ENCODE measurements at places on chromosomes 11 and 22. TPM values are rescaled to one million over a fixed set of nuclear protein-coding genes. Genes with fewer than 3 reads are reported as not detected.

Gene UBQLN3
- not detected for polyA plus RNA-seq

Gene NLRP14
- polyA plus RNA-seq: 0.63 TPM

Gene CTSF
- 93.0 TPM for polyA plus RNA-seq

Gene FADS3
- polyA plus RNA-seq: 16.5 TPM

Gene PAX6
- 0.19 TPM for polyA plus RNA-seq

Gene BTG4
- polyA plus RNA-seq: not detected

Gene SAA2
- polyA plus RNA-seq: not detected

Gene OR52N4
- not detected for polyA plus RNA-seq

Gene TEX54
- polyA plus RNA-seq: 0.63 TPM

Gene C22orf23
- polyA plus RNA-seq: 6.5 TPM

Gene GALNT18
- polyA plus RNA-seq: 22.3 TPM

Gene C22orf42
- polyA plus RNA-seq: not detected

Gene BTBD18
- polyA plus RNA-seq: 0.11 TPM

Gene CNTN5
- polyA plus RNA-seq: 21.2 TPM

Gene RIN1
- polyA plus RNA-seq: 1.7 TPM

Gene LARGE1
- 27.7 TPM for polyA plus RNA-seq

Gene C11orf16
- polyA plus RNA-seq: 0.25 TPM

Gene C11orf91
- not detected for polyA plus RNA-seq

Gene MGAT3
- 22.4 TPM for polyA plus RNA-seq

Gene ATXN10
- polyA plus RNA-seq: 250 TPM

Gene CYTH4
- polyA plus RNA-seq: 4.1 TPM

Gene SLC22A9
- 0.11 TPM for polyA plus RNA-seq

Gene UBQLNL
- polyA plus RNA-seq: 0.50 TPM

Gene PHOX2A
- not detected for polyA plus RNA-seq

Gene CCDC15
- polyA plus RNA-seq: 3.7 TPM

Gene FAM180B
- polyA plus RNA-seq: 0.34 TPM

Gene CDC42BPG
- polyA plus RNA-seq: 10.0 TPM

Gene HTR3B
- 0.32 TPM for polyA plus RNA-seq

Gene CDCA5
- polyA plus RNA-seq: 15.7 TPM

Gene PLCB3
- 17.1 TPM for polyA plus RNA-seq

Gene VPREB1
- polyA plus RNA-seq: 0.49 TPM

Gene MCAT
- polyA plus RNA-seq: 29.1 TPM

Gene CASP5
- not detected for polyA plus RNA-seq

Gene SPDYC
- not detected for polyA plus RNA-seq

Gene TRIM6
- polyA plus RNA-seq: 21.0 TPM

Gene ZNF280A
- polyA plus RNA-seq: not detected

Gene ADAMTS15
- polyA plus RNA-seq: 55.6 TPM

Gene OR51G1
- not detected for polyA plus RNA-seq

Gene C11orf97
- not detected for polyA plus RNA-seq

Gene LINC01488
- polyA plus RNA-seq: not detected

Gene NCAM1
- polyA plus RNA-seq: 79.3 TPM

Gene UBE4A
- polyA plus RNA-seq: 44.9 TPM

Gene SLC3A2
- 81.0 TPM for polyA plus RNA-seq

Gene OR52E5
- polyA plus RNA-seq: not detected

Gene CDK2AP2
- 28.4 TPM for polyA plus RNA-seq

Gene CRYBA4
- not detected for polyA plus RNA-seq

Gene IGHMBP2
- 13.1 TPM for polyA plus RNA-seq

Gene RASSF10
- polyA plus RNA-seq: 24.7 TPM

Gene OR52H1
- polyA plus RNA-seq: not detected

Gene ANKRD42
- 9.5 TPM for polyA plus RNA-seq

Gene TNNT3
- polyA plus RNA-seq: 12.4 TPM

Gene CTSC
- 206 TPM for polyA plus RNA-seq

Data from left renal pelvis (tissue), 4 donors.